ENCODE measurements at places on chromosomes 6 and 20. TPM values are rescaled to one million over a fixed set of nuclear protein-coding genes. Genes with fewer than 3 reads are reported as not detected.

GRCh38 chr6:74585753-74586152 lies 620.1 kb downstream of the COL12A1 start:
- DNase-seq, result no peak

The BIRC7 gene
- not detected for total RNA-seq

The FRK gene
- 0.04 TPM for total RNA-seq

GRCh38 chr6:22970004-22970403 lies 400.6 kb downstream of the HDGFL1 start:
- no peak for DNase-seq

The LY6G6D gene
- not detected for total RNA-seq

The PXDC1 gene
- total RNA-seq, result 0.15 TPM

DNA sequence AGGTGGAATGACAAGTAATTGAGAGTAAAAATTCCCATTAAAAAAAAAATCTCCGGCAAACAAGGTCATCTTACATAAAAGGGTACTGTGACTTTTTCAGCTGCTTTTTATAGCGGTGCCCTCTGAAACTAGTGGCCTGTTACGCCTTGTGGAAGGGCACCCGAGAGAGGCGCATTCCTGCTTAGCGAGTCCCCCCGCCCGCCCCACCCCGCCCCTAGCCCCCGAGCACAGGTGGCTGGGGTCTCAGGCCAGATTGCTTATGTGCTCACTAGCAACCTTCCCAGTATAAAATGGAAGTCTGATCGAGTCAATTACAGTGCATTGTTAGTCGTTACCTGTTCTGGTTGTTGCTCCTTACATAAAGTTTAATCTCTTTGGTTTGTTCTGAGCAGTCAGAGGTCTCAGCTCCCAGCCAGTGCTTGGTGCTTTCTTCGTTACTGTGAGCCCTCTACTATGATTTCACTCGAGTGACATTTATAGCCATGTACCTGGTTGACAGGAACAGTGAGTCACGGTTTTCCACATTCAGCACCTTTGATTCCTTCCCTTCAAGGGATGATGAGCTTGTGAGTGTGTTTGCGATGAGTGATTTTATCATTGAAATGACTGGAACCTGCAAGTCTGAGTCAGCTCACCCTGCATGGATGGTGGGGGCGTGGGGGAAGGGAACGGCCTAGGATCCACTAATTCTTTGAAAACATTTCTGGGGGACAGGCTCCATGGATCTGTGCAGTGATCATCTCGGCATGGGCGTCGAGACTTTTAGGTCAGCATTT lies 47.6 kb downstream of the ZDHHC14 start:
- no peak for DNase-seq

DNA sequence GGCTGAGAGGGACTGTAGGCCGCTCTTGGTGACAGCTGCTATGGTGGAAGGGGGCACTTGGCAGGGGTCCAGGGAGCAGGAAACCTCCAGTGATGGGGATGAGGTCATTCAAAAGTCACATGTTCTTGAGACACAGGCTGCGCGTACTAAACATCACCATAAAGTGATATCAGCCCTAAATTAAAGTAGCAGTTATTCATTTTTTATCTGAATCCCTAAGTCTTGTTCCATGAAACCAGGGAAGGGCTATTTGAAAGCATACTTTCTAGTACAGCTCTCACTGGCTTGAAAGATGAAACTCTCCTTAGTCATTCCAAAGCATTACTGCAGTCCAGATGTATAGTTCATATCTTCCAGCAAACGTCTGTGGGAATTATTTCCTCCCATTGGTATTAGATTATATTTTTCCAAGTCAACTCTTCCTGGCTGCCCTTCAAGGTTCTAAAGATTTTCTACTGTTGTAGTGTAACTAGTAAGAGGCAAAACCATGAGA lies 373.1 kb downstream of the CD109 start:
- DNase-seq, result no peak

- no peak for DNase-seq
Observed at GRCh38 chr20:24627926-24628325, 158.5 kb downstream of the SYNDIG1 start.

The PSORS1C1 gene
- total RNA-seq, result not detected

The IMPG1 gene
- total RNA-seq, result not detected

DNA sequence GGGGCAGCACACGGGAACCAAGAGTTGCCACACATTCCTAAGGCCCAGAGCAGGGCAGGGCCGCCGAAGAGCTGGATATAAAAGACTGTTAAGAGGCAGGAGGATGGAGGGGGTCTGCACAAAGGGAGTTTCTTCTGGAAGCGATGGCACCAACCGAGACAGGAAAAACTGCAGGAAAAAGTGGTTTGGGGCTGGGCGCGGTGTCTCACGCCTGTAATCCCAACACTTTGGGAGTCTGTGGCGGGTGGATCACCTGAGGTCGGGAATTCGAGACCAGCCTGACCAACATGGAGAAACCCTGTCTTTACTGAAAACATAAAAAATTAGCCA lies 41.8 kb downstream of the SSR1 start:
- DNase-seq, result no peak

The RAET1L gene
- total RNA-seq, result not detected

The FKBP1C gene
- total RNA-seq, result 1.5 TPM

DNA sequence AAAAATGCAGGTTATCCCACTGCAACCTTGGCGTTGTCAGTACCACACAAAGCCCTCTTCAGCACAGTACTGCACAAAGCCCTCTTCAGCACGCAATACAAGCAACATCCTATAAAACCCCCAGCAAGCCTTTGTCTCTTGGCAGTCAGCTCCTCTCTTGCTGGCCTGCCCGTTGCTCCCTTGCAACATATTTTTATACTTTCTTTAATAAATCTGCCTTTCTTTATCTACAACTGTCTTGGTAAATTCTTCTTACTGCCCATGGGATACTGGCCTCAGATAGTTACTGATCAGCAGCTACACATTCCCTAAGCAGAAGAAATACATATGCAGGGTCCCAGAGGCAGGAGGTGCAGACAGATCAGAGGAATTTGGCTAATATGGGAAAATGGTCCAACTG lies 70.5 kb upstream of the MAP3K4 start:
- DNase-seq, result no peak

Data from CD8-positive, alpha-beta memory T cell (primary cell).